ENCODE measurements at places on chromosomes 6 and 20.

GRCh38 chr6:56995347-56995902 lies 40.5 kb downstream of the BEND6 start:
- DNase-seq: no peak

DNA sequence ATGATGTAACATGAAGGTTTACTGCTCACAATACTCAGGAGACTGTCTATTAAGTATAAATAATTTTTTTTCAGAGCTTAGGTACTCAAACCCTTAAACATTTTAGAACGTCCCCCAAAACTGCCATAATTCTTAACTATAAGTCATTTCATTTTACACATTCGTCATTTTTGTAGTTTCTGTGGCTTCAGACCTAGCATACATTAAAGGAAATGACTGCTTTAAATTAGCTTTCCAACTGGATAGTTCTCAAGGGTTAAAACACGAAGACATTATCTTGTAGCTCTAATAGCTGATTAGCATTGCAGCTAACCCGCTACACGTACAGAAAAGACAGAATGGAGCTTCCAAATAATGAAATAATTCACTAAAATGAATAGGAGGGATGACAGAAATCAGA lies 24.9 kb upstream of the PLN start:
- no peak for DNase-seq

- DNase-seq: no peak
These were observed 37.2 kb upstream of the PHACTR1 start for GRCh38 chr6:12679341-12679740.

DNA sequence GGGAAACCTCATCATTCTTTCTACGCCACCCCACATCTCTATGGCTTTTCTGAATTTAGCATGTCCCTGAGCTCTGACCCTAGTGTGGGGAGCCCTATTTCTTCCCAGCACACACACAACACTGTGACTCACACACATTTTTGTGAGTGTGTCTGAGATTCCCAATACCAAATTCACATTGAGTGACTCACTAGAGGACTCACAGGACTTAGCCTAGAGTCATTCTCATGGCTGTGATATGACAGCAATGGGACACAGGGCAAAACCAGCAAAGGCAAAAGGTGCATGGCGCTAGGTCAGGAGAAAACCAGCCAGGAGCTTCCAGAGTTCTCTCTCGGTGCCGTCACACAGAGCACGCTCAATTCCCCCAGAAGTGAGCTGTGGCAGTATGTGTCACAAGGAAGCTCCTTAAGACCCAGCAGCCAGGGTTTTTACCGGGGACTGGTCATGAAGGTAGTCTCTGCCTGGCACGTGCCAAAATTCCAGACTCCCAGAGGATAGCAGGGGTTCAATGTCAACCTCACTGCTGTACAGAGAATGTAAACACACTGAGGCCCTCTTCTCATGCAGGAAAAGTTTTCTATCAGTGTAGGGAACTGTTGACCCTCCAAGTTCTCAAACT lies 6.2 kb downstream of the CSTL1 start:
- DNase-seq: no peak

- DNase-seq: no peak
These were observed 29.3 kb downstream of the RPRD1B start for GRCh38 chr20:38062890-38063289.

DNA sequence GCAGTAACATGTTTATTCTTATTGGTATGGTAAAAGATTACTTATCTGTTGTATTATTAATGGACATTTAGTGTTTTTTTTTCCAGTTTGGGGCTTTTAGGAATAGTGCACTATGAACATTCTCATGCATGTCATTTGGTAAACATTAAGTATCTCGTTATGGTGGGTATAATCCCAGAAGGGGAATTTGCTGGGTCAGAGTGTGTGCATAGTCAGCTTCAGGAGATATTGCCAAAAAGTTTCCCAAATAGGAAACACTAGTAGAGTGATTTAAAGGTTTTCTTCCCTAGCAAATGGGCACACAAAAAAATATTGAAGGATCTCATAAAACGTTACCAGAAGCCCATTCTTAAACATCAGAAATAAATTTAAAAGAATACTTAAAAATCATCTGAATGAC lies 25.2 kb upstream of the NHSL1 start:
- no peak for DNase-seq

DNA sequence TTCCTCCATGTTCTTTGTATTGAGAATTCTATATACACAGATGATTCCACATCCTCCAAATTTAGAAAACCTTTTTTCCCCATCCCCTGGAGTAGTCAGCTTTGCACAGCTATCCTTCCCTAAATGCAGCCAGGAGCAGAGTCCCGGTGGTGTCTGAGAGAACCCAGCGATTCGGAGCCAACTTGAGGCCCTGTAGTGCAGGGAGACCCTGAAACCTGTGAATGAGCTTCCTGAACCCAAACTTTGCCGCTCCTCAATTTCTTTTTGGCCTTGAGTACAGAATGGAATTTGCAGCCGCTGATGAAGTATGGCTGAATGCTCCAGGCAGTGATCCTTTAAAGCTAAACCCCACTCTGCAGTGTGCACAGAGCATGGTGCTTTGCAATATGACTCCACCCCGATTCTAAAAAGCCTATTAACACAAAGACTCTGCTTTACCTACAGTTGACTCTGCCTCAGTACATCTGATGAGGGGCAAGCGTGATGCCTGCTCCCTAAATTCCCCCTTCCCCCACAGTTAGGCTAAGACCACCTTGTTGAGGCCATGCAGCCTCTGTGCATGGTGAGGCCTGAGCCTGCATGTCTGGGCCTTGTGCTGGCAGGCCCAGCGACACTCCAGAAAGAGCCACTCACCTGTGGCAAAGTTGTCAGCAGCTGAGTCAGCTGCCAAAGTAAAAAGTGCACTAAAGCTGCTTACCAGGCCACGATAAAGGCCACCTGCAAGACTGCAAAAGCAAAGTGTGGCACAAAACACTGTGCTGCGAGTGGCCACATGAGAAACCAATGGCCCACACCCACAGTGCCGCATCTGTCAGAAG lies 82.1 kb downstream of the PLEKHG1 start:
- no peak for DNase-seq

DNA sequence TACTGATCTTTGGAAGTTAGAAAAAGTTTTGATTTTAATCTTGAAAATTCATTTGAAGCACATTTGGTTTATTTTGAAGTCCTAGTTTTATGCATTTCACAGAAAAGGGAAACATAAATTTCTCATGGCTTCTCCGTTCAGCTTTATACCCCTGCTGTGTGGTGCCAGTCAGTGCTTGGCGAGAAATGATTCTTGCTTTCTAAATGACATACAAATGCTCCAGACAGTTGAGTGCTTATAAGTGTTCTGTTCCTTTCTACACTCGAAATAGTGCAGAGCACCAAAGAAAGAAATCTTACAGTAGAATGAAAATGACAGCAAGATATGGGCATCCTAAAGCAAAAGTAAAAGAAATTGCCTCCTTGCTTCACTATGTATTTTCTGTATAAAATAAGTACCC lies 9.0 kb upstream of the ZNF292 start:
- no peak for DNase-seq

GRCh38 chr6:140537834-140538705 lies 1163.6 kb upstream of the CITED2 start:
- no peak for DNase-seq

- no peak for DNase-seq
These were observed 9.4 kb upstream of the ARMC12 start for GRCh38 chr6:35727231-35727934.

Measured in CD4-positive, alpha-beta T cell treated with Interleukin-12 subunit alpha and Interleukin-12 subunit beta, for 1 hour (primary cell).